ENCODE measurements at places on chromosomes 7 and 10. TPM values are rescaled to one million over a fixed set of nuclear protein-coding genes. Genes with fewer than 3 reads are reported as not detected.

PKD2L1 gene
- 6.1 TPM for polyA plus RNA-seq

GRCh38 chr7:149558149-149558861, 60.7 kb upstream of the ZNF746 start:
- no peak for DNase-seq
- no peak overlapping the region for H3K27ac ChIP-seq
- no peak overlapping the region for H3K4me3 ChIP-seq
- no peaks in the 10 kb centered on the region for H3K27me3 ChIP-seq
- H3K36me3 ChIP-seq = peaks cover 34% of the 10 kb centered on the region

DNA sequence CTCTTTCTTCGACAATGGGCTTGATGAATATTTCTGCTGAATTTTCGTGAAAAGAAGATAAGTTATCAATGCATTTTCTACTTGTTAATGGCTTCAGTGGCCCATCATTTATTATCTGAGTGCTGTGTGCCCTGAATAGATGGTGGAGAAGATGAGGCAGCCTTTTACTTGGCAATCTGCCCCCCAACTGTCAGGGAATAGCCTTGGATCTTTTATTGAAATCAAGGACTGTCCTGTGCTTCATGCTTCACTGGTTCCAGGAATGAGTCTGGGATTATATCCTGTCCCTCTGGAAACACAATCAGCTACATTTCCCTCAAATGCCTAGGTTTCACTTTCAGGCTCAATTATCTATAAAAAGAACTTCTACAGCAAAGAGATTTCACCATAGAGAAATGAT, 75.9 kb upstream of the NXPH1 start:
- DNase-seq = no peak
- H3K36me3 ChIP-seq = no peaks in the 10 kb centered on the region
- no peak overlapping the region for H3K27ac ChIP-seq

DNA sequence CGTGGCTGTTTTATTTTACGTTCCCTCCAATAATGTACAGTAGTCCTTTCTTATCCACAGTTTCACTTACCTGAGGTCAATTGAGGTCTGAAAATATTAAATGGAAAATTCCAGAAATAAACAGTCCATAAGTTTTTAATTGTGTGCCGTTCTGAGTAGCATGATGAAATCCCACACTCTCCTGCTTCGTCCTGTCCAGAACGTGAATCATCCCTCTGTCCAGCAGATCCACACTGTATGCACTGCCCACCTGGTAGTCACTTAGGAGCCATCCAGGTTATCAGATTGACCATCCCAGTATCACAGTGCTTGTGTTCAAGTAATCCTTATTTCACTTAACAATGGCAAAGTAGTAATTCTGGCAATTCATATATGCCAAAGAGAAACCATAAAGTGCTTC, 46.3 kb downstream of the STARD3NL start:
- no peaks in the 10 kb centered on the region for H3K27me3 ChIP-seq
- DNase-seq = no peak
- H3K4me1 ChIP-seq = peaks cover 19% of the 10 kb centered on the region
- no peak overlapping the region for H3K27ac ChIP-seq

All from thymus (tissue), 14 donors.